ENCODE measurements at places on chromosomes 12 and 14. TPM values are rescaled to one million over a fixed set of nuclear protein-coding genes. Genes with fewer than 3 reads are reported as not detected.

The LALBA gene
- polyA plus RNA-seq, result not detected

DNA sequence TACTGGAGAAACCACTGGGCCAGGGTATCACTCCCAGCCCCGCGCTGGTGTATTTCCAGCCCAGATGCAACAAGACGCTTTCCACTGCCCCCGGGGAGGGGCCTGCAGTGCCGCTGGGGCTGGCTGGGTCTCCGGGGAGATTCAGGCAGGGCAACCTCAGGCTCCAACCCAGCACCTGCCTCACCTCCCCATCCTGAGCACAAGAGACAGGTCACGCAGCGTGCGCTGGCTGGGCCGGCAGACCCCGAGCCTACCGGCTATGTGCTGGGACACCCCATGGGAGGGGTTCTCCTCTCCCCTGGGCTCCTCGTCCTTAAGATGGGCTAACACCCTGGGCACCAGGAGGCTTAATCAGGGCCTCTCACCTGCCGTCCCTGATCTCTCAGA lies 80.9 kb downstream of the RFLNA start:
- no peak for DNase-seq

DNA sequence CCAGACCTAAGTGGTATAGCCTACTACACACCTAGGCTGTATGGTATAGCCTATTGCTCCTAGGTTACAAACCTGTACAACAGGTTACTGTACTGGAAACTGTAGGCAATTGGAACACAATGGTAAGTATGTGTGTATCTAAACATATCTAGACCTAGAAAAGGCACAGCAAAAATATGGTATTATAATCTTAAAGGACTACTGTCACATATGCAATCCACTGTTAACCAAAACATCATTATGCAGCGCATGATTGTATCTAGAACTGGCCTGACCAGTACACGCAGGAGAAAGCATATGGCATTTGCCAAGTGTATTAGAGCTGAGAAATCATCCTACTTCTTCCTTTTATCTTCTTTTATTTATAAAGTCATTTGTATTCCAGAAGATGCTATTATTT lies 75.5 kb downstream of the SLC8A3 start:
- no peak for DNase-seq

GRCh38 chr12:15788233-15789219 lies 662 bp downstream of the EPS8 start:
- DNase-seq, result no peak

The PRH2 gene
- 0.76 TPM for polyA plus RNA-seq

Data from left renal pelvis (tissue), 4 donors.